CD4-positive, alpha-beta T cell treated with Interleukin-12 subunit alpha and Interleukin-12 subunit beta, for 1 hour (primary cell): ENCODE measurements at places on chromosomes 6 and 20.

GRCh38 chr6:28747083-28747630 is 176.6 kb downstream of the TRIM27 start:
- no peak for DNase-seq

DNA sequence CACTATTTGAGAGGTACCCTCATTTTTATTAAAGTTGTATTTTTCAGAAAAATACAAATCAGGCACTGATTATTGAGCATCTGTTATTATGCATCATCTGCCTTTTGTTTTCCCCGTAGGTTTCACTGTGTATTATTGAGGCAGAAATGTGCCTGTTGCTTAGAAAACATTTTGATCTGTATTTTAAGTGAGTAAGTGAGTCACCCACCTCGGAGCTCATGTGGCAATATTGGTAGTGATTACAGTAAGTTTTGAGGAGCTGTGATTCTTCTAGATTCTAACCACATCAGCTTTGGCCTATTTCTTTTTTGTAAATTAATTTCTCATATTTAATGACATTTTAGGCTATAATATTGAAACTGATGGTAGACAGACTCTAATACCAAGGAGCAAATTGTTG is 59.6 kb upstream of the LAMP5 start:
- no peak for DNase-seq

DNA sequence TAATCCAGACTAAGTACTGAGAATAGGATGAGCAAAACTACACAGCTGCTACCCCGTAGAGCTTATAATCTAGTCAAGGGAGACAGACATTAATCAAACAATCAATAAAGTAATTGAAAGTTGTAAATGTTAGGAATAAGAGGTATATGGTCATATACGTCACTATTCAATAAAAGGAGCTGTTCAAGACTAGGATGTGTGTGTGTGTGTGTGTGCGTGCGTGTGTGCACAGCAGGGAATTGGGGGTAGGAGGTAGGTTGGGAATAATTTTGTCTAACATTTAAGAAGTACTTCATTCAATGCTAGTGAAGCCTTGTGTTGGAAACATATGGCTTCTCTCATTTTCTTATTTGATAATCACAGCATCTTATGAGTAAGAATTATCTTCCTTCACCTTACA is 41.8 kb downstream of the SESN1 start:
- DNase-seq: no peak

DNA sequence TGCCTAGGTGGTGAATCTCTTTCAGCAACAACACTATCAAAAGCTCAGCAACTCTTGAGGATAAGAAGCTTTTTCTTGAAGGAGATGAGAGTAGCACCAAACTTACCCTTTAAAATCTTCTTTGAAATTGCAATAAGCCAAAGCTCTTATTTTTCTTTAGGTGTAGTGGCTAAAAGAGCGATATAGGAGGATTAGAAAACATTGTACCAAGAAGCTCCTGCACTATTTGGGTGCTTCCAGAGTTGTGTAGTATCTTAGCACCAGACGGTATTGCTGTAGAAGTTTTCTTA is 1.2 kb downstream of the FUT9 start:
- no peak for DNase-seq

- DNase-seq: no peak
Measured at GRCh38 chr6:54053881-54054391, 57.3 kb upstream of the MLIP start.

DNA sequence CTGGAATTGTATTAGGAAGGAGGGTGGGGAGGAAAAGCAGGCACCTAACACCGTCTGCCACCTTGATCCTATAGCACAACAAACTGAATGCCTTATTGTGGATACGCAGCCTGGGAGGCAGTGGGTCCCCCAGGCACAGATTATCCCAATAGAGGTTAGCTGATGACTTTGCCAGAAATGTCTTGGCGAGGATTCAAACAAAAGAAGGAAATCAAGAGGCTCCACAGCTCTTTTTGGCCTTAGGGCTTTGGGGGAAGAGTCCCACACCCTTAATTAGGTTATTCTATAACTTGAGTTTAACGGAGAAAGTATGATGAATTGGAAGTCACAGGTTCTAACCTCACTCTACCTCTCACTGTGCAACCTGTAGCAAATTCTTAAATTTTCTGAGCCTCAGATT is 102.0 kb downstream of the MRPL14 start:
- no peak for DNase-seq
